ENCODE measurements at places on chromosomes 13 and 19.

DNA sequence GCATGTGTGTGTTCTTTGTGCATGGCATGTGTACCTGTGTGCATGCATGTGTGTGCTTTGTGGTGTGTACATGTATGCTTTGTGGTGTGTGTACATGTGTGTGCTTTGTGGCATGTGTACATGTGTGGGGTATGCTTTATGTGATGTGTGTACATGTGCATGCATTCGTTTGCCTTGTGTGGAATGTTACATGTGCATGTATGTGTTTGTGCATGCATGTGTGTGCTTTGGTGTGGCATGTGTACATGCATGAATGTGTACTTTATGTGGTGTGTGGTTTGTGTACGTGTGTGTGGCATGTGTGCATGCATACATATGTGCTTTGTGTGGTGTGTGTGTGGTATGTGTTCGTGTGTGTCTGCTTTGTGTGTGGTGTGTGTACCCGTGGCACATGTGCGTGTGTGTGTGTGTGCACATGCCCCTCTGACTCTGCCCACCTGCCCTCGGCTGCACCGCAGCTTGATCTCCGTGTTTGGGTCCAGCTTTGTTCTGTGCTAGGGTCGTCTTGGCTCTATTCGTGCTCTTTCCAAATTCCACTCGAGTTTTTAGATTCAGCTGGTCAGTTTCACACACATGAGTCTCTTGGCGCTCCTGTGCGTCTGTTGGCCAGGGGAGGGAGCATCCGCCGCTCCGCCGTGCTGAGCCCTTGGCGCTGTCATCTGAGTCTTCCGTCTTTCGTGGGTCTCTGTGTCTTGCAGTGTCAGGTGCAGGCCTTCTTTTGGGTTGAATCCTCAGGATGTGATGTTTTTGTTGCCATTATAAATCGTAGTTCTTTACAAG is 46.5 kb upstream of the TFDP1 start:
- no peak for DNase-seq

- no peak for DNase-seq
These were observed 151.1 kb downstream of the LHFPL6 start for GRCh38 chr13:39451860-39452301.

DNA sequence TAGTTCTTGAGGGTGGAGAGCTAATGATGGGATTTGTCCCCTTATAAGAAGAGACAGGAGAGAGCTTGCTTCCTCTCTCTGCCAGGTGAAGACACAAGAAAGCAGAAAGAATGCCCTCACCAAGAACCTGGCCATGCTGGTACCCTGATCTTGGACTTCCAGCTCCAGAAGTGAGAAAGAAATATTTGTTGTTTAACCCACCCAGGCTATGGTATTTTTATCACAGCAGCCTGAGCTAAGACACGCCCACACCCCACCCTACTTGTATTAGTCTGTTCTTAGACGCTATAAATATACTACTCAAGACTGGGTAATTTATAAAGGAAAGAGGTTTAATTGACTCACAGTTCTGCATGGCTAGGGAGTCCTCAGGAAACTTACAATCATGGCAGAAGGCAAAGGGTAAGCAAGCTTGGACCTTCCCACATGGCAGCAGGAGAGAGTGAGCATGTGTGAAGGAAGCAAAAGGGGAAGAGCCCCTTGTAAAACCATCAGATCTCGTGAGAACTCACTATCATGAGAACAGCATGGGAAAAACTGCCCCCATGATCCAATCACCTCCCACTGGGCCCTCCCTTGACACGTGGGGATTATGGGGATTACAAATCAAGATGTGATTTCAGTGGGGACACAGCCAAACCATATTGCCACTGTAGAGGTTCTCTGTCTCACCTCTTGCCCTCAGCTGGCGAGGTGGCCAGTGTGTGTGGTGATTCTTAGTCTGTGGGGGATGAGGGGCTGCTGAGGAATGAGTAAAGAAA is 57.4 kb upstream of the RCBTB2 start:
- DNase-seq, result no peak

GRCh38 chr19:48819366-48819816 is 8.6 kb upstream of the BCAT2 start:
- no peak for DNase-seq

GRCh38 chr13:73058432-73058735 is 421 bp upstream of the KLF5 start:
- DNase-seq, result no peak

GRCh38 chr13:41056826-41057711 is 4.2 kb upstream of the WBP4 start:
- no peak for DNase-seq

- DNase-seq, result no peak
These were observed 7.8 kb upstream of the SHFL start for GRCh38 chr19:10078329-10078728.

DNA sequence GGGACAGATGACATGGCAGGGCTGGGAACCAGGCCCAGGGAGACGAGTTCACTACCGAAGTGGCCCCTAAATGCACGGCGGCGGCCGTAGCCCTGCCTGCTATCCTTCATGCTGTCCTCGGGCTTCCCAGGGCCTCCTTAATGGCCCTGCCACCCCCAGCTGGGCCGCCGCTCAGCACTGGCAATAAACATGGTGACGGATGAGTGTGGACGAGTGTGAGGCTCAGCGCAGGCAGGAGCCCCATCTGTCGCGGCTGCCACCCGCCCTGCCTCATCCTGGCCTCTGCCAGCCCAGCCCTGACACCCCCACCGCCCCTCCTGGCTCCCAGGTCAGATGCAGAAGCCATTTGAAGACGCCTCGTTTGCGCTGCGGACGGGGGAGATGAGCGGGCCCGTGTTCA is 13.6 kb downstream of the PIN1 start:
- no peak for DNase-seq

GRCh38 chr13:51308781-51309180 is 30.7 kb upstream of the SERPINE3 start:
- no peak for DNase-seq

- DNase-seq, result no peak
These were observed 336.3 kb downstream of the UQCRFS1 start for GRCh38 chr19:28876609-28877123.

- no peak for DNase-seq
These were observed 65.7 kb upstream of the C13orf46 start for GRCh38 chr13:114039471-114040141.

DNA sequence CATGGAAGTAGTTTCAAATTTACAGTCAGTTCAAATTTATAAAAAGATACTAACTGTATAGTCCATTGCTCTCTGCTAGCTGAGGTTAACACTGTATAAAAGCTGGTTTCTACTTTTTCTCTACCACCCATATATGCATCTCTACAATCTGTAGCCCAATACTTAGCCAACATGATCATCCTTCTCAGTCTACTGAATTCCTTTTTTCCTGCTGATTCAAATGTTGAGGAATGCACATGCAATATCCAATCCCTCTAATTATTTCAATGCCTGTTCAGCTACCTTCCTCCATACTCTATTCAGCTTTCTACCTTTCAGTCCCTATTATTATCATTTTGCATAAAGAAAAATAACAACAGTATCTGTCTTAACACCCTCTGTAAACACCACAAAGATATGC is 15.6 kb downstream of the KPNA3 start:
- DNase-seq, result no peak

DNA sequence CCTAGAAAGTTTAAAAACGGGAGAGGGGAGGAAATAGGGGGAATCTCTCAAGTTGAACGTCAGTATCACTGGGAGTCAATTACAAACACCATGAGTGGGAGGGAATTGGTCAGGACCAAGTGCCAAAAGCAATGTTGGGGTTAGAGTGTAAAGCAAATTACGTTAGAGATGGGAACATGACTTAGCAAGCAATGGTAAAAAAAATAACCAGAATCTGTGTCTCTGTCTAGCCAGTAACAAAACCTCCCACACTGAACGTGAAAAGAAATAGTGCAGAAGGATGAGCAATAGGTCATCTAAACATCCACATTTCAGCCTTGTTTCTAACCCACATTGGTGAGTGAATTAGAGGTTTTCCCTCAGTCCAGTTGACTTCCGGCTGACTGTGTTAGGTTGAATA is 242.2 kb downstream of the COG6 start:
- no peak for DNase-seq

- DNase-seq, result no peak
These were observed 1936.5 kb downstream of the PCDH9 start for GRCh38 chr13:65293530-65294198.

DNA sequence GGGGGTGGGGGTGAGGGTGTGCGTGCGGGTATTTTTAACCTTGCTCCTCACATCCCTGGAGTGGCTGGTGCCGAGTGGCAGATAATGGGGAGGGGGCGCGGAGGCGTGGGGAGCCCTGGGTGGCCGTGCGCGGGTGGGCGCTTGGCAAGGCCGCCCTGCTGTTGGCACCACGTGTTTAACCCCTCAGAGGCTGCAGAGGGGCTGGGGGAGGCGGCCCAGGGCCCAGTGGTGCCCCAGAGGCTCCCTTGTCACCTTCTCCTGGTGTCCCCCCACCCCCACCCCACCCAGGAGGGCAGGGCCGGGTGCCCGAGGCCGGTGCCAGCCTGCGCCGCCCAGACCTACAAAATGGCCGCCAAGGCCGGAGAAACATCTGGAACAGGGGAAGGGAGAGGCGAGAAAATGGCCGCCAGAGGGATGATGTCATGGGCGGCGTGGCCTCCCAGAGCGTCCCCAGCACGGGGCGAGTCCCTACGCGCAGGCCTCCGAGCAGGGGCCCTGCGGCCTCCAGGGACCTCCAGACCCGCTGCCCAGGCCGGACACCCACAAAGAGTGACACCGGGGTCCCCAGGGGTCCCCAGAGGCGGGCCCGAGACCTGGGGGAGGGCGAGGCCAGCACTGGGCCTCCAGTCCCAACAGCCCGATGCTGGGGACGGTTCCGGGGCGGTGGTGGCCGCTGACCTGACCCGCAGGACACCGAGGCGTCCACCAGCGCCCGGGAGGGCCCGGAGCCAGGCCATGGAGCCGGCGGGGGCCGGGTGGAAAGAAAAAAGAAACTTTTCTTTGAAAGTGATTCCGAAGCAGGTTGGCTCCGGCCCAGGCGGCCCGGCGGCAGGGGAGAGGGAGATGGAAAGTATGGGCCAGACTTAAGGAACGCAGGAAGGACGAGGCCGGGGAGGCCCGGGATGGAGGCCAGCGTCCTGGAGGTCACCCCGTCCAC is 38.2 kb downstream of the NFIC start:
- no peak for DNase-seq
